Tibial nerve (tissue), 4 donors: ENCODE measurements at places on chromosomes 11 and 22.

DNA sequence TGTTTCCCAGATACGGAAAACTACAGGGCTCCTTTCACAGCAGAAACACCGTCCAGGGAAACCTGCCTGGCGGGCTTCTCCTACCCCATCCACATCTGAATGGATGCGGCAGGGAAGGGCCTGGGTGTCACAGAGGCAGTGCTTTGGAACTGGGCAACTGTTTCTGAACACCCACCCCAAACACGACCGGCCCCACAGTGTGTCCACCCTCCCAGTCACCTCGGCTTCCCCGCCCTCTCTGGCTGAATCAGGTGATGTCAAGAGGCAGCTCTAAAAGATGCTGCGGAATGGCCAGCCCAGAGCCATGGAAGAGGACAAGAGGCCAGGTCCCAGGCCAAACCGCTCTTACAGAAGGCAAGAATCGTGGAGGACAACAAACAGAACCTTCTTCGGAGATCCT is 22.0 kb downstream of the IFT27 start:
- DNase-seq: no peak

DNA sequence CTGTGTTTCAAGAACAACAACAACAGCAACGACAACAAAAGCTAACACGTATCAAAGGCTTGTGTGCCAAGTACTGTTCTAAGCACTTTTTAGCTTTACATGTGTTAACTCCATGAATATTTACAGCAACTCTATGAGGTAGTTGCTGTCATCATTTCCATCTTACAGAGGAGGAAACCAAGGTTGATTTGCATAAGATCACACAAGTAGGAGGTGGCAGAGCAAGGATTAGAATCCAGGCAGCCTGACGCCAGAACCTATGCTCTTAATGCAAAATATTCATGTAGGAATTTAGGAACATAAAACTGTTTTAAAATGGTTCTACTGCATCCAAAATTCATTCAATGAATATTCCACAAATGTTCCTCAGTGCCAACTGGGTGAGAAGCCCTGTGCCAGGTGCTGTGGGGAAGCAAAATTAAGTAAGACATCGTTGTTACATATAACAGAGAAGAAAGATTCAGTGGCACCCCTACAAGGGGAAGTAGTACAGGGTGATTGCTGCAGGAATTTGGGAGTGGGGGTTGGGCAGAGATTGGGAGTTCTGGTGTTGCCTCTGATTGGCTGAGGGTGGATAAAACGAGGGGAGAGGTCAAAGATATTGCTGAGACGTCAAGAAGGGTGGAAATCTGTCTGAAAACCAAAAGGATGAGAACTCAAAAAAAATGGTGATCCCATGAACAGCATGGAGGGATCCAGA is 86.1 kb upstream of the ARHGAP20 start:
- no peak for DNase-seq

- DNase-seq: no peak
Observed at GRCh38 chr22:47168441-47168840, 406.0 kb downstream of the TBC1D22A start.

GRCh38 chr11:2186669-2187279 is 15.2 kb upstream of the TH start:
- no peak for DNase-seq
